ENCODE measurements at places on chromosomes 3 and 15.

DNA sequence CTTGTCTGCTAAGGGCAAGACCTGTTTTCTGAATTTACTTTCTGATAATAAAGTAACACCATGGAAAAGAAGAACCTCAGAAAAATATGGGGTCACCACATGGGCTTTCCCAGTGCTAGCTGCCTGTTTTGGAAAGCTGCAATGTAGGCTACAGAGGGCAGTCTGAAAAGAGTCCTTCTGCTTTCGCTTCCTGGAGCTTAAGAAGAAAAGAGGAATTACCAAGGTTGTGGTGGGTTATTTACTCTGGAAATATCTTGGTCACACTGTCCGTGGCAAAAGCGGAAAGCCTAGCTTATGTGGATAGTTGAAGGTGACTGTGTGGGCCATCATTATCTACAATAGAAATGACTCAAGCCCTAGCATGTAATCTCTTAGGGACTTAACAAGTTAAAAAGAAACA is 31.7 kb upstream of the IP6K2 start:
- no peak for DNase-seq

GRCh38 chr3:45965653-45966052 is 22.4 kb downstream of the CXCR6 start:
- DNase-seq, result no peak

GRCh38 chr3:78255403-78255802 is 1215.5 kb downstream of the ROBO2 start:
- no peak for DNase-seq

- no peak for DNase-seq
Measured at GRCh38 chr15:48759921-48760320, 50.9 kb downstream of the CEP152 start.

DNA sequence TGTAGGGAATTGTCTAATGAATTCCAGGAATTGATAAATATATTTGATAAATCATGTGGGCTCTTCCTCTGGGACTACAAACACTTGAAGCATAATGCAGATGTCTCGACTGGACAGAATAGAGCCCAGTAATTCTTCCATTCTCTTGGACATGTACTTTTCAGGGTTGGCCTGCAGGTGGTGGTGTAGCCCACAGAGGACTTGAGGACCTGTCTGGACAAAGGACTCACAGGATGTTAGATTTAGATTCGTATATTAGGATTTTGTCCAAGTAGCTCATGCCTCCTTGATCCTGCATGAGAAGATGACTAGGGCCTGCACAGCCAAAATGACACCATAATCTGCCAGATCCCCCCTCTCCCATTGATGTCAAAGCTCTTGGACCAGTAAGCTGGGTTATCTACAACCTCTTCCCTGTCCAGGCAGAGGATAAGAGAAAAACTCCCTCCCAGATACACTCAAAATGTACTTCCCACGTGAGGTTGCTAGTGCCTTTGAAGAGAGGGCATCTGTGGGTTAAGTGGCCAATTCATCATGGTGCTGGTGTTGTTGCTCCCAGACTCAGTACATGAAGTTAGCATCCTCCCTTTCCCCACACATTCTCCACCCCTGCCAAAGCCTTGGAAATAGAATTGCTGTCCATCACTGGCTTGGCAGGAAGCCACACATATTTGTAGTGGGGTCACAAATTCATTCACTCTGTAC is 88.6 kb upstream of the ZNF280D start:
- DNase-seq, result no peak

DNA sequence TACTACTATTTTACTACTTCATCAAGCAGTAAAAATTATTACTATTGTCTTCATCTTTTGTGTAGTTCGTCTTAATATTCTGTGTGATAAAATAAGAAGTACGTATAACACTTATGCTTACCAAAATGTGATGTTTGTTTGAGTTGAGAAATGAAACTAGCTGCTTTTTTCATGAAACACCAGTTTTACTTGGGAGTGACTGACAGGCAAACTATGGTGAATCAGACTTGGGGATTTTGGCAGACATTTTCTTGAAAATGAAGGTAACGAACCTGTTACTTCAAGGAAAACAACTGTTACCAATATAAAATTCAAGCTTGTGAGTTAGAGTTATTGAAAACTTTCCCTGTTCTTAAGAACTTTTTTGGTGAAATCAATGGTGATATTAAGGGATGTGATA is 10.3 kb downstream of the U2SURP start:
- DNase-seq, result no peak

DNA sequence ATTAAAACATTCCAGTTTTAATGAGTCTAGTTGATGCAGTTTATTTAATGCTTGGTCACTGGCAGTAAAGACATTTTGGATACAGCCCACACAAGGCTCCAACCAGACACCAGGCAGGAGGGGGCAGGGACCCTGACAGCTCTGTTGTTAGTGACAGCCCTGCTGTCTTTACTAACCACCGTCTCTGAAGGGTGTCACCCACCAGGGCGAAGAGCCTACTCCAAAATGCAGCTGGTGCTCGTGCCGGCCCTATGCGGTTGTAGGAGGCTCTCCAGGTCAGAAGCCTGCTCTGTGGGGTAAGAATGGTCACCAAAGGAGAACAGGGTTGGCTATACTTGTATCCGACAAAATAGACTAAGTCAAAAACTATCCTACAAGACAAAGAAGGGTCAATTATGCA is 132.2 kb downstream of the ATP10A start:
- DNase-seq, result no peak

DNA sequence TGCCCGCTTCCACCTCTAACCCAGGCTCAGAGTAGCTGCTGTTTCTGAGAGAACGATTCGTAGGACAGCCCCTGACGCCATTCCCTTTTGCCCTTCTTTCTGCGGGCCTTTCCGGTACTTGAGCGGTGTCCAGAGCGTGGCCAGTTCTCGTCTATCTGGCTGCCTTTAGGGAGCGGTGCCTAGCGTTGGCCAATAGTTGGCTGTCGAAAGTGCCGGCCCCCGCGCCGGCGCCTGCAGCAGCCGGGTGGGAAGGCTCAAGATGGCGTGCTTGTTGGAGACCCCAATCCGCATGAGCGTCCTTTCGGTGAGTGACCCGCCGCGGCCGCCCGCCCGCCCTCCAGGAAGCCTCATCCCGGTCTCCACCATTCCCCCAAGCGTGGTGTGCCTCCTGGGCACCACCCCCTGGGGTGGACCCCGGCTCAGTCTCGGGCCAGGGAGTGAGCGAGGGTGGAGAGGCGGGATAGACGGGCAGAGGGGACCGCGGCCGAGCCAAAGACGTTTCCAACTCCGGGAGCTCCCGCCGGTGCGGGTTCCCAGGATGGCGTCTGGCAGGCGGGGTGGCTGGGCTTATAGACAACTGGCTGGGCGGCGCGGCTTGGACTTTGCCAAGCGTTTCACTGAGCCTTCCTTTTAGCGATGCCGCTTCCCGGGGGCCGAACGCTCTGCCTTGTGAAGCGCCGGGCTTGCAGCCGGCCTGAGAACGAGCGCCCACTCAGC is at the start of gene ARMC8:
ARMC8 (plus strand) TSS at position 6 of the 717 bp plus-strand sequence; CDS start at position 260, 254 bp downstream.
- DNase-seq, result peak; percentile 40

DNA sequence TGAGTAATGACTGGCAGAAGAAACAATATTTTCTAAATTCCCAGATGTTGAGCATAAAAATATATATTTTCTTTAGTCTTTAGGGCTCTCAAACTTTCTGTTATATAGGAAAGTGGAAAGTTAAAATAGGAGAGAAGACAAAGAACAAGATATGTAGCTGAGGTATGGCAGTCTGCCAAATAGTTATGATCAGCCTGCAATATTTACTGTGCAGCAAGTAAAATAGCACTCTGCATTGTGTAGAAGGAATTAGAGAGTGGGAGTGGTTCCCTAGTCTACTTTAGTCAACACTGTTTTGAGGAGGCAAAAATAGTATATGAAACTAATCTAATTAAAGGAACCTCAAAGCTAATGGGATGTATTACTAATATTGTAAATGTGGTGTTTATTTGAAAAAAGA is 978.1 kb upstream of the ALCAM start:
- DNase-seq, result no peak

DNA sequence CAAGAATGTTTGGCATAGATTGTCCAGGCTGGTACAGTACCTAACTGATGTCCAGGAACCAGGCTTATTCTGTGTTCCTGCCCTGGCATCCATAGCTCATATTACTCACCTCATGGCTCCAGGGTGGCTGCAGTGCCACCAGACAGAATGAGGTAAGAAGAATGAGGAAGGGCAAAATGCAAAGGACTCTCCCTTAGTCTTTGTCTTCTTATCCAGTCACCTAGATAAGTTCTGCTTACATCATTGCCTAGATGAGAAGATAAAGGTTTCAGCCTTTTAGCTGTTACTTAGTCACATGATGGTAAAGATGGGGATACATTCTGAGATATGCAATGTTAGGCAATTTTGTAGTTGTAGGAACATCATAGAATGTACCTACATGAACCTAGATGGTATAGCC is 45.8 kb downstream of the CHP1 start:
- DNase-seq, result no peak

Measured in cortex of kidney (tissue), 1 donor.